GM04504 (cell line): ENCODE measurements at places on chromosomes 3 and 15.

DNA sequence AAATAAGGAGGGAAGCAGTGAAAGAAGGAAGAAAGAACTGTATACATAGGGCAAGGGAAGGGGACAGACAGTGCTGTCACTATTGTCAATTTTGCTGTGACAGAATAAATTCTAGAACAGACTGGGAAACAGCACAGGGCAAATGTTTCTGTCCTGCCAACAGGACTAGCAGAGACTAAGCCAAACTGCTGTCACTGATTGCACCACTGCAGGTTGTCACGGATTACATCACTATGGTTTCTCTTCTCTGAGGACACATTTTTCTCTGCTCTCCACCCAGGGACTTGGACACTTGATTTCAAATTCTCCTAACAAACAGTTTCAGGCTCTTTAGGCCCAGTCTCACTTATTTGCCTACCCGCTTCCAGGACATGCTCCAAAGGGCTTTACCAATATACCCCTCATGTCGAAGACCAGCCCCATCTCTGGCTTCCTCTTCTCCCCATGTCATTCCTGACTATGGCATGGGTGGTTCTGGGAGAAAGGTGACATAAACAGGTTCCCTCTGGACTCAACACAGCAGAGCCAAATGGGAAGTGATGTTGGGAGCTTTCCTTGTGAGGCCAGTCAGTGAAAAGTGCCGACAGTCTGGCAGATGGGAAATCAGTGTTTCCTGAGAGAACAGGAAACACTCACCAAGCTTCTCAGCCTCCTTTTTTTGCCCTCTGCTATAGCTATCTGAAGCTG, 70.2 kb upstream of the ST3GAL6 start:
- no peak for DNase-seq

GRCh38 chr3:43013743-43014155, 34.6 kb downstream of the GASK1A start:
- DNase-seq = no peak

DNA sequence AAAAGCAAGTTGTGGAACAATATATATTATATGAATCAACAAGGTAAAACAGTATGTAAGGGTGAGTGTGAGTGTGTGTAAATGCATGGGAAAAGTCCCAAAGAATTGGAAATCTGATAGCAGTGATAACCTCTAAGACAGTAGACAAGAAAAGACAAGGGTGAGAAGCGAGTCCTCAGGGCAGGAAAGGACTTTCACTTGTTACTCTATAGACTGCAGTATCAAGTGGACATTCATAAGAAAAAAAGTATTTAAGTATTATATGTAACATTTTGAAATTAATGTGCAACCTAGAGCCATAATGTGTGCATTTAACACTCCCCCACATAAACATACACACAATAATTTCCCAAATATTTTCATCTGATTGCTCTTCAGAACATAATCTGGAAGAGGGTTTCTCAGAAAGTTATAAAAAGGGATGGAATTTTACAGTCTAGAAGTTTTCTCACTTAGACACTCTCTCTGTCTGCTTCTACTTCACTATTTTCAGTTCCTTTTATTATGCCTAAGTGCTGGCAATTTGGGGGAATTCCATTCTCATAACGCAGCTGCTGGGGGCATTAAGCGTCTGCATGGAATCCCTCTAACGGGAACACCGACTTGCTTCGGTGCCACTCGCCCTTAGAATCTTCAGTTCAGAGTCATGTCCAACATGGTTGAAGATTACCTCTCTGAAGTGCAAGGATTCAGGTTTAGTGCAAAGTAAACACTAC, 50.0 kb upstream of the CDIN1 start:
- DNase-seq = no peak

GRCh38 chr3:14518893-14519292, 21.2 kb downstream of the GRIP2 start:
- DNase-seq = no peak

- no peak for DNase-seq
These were observed 32.8 kb downstream of the POC1A start for GRCh38 chr3:52121464-52121805.

DNA sequence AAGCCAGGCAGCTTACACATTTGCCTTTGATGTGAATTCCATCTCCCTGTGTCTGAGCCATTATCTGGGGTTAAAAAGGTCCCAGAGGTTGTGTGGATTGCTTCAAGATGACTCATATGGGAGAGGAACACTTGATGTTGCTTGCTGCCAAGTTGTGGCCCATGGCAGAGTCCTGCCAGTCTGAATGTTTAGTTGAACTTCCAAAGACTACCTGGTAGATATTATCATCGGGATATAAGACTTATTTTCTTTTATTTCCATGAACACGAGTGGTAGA, 85.6 kb downstream of the TJP1 start:
- no peak for DNase-seq

DNA sequence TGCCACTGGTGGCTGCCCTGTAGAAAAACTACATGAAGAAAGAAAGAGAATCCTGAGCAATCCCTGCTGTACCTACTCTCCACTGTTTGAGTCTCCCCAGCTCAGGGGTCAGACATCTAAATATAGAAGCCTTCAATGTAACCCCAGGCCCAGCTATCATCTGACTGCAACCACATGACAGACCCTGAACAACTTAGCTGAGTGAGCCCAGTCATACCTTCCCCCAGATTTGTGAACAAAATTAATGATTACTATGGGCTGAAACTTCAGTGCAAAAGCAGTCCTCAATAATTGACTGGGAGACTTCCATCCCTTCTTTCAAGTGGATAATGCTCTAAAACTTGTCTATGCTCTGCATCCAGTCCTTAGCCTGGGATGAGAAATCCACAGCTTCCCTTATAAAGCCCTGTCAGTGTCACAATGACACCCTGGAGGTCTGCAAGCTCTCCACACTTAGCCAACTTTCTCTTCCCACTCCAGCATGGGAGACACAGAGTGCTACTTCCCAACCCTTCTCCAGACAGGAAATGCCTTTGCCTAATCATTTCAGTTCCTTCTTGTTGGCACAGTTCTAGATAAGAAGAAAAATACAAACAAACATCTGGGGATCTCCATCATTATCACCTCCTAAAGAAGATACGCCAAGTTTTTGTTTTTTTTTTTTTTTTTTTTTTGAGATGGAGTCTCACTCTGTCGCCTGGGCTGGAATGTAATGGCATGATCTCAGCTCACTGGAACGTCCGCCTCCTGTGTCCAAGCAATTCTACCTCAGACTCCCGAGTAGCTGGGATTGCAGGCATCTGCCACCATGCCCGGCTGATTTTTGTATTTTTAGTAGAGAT, 198.5 kb upstream of the GADL1 start:
- DNase-seq = peak; percentile 28

GRCh38 chr3:30473374-30474051, 132.9 kb upstream of the TGFBR2 start:
- peak; percentile 46 for DNase-seq

DNA sequence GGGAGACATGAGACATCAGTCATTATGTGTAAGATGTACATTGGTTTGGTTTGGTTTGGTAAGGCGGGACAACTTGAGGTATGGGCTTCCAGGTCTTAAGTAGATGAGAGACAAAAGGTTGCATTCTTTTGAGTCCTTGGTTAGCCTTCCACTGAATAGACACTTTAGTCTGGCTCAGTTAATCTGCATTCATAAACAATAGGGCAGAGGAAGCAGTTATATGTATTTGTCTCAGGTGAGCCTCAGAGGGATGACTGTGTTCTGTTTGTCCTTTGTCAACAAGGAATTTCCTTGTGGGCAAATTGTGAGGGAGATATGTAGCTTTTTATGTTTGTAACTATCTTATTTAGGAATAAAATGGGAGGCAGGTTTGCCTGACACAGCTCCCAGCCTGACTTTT, 50.4 kb downstream of the TCF12 start:
- no peak for DNase-seq

GRCh38 chr3:149442043-149442442, 32.5 kb upstream of the TM4SF4 start:
- DNase-seq = no peak

DNA sequence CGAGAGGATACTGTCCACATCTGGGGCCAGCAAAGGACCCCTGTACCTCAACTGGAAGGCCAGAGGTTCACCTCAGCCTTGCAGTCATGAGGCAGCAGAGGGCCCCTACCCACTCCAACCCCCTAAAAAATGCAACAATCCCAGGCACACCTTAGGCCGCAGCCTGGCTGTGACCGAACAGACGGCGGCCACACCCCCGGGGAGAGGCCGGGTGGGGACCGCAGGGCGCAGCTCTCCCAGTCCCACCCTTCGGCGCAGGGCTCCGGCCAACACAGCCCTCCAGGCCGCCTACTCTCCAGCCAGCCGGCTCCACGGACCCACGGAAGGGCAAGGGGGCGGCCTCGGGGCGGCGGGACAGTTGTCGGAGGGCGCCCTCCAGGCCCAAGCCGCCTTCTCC, 457 bp upstream of the DNAJA4 start:
- DNase-seq = no peak

DNA sequence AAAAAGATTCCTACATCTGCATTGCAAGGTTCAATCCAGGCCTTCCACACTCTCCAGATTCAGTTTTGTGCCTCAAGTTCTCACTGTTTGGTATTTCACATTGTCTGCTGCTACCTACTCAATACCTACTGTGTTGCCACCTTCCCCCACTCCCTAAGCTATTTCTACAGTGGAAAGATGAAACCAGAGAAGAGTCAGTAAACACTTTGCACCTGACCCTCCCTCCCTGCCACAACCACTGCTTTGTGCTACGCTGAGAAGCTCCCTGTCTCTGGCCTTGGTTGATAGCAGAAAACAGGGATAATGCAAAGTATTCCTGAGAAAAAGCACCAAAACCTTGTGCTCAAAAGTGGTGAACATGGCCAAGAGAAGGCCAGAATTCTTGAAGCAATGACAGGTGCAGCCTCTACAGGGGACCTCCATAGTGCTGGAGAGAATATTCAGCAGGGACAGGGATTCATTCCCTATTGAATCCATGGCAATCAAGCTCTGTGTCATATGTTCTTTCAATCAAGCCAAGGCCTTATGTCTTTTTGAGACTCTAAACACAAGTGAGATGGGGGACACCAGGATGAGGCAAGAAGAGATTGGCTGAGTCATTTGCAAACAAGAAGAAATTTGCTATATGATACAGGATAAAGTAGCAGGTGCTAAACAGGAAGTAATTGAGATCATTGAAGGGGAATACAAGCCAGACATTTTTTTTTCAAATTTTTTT, 83.5 kb upstream of the LIPC start:
- DNase-seq = no peak

- DNase-seq = no peak
These were observed 963.4 kb upstream of the CFAP20DC start for GRCh38 chr3:60013241-60013640.

GRCh38 chr15:64459066-64459781, 1.2 kb upstream of the ZNF609 start:
- no peak for DNase-seq

GRCh38 chr15:58185439-58185838, 47.3 kb downstream of the AQP9 start:
- no peak for DNase-seq

DNA sequence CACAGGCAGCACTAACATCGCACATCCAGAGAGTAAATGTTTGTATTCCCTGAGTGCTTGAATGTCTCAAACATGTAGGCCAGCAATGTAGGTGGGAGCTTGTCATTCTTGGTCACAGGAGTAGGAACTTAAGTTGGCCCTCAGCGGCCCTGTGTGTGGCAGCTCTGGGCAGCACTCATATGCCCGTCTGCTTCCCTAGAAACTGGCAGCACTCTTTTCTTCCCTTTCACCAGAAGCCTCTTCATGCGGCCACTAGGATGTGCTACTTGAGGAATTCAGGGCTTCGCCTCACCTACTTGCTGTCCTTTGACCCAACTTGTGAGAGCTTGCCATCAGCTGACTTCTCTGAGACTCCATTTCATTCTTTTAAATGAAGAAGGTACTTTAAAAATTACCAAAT, 69.5 kb downstream of the TIPARP start:
- DNase-seq = no peak

- no peak for DNase-seq
These were observed 1.1 kb upstream of the OR4F15 start for GRCh38 chr15:101810876-101811275.

DNA sequence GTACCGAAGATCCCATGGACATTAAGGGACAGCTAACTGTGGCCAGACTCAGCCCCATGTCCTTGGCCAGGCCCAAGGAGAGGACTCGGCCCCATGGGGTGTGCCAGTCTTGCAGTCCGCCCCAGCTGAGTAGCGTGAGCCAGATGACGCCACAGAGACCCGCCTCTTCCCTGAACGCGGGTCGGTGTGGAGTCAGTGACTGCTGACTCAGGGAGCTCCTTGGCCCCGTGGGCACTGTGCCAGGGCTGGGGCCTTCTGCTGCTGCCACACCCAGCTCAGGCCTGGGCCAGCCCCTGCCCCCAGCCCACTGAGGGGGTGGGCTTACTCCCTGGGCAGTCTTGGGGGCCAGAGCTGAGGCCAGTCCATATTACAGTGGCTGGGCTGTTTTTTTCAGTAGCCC, 52.8 kb downstream of the PLXNA1 start:
- peak; percentile 68 for DNase-seq

DNA sequence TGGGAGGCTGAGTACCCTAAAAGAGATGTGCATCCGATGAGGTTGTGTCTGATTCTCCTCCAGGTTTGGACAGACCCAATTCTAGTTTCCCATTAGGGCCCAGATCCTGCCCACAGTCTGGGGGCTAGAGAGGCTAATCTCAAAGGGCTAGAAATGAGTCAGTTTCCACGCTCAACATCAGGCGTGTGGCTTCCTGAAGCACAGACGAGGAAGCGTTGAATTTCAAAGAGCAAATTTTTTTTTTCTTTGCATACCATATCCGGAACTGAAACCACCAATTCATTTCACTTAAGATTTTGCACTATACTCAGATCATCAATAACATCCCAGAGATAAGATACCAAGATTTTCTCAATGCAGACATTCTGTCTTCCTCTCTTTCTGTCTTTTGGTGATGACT, 173.8 kb upstream of the BCL6 start:
- DNase-seq = no peak

DNA sequence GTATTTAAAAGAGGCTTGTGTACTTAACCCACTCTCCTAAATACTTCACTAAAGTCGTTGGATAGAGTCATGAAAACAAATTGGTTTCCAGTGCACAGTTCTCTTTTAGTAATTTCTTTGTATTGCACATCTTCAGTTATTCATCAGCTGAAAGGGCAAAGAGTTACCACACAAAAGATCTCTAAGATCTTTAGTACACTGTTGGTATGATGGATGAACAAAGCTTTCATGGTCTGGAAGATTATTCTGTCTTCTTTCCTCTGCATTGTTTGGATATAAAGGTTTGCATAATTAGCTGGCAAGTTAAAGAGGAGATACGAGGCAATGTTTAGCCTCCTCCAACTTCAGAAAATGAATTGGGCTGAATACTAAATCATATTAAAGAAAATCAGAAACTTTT, 40.5 kb downstream of the BCHE start:
- no peak for DNase-seq

DNA sequence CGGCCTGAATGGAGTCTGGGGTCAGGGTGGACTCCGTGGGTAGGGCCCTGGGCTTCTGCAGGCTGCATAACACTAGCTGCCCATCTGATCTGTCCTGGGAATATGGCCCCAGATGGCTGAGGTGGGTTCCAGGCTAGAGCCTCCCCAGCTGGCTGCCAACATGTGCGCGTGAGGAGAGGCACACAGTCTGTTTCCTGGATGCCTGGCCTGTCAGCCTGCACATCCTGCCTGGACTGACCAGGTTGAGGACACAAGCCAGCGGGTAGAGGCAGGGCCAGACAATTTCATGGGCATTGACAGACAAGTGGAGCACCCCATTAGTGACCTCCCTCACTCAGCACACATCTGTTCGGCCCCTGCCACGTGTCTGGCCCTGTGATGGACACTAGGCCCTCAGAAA, 29.8 kb upstream of the RPL29 start:
- DNase-seq = no peak

GRCh38 chr15:101123222-101123910, 128.5 kb downstream of the CHSY1 start:
- DNase-seq = no peak

GRCh38 chr15:39461536-39462130, 119.2 kb upstream of the THBS1 start:
- no peak for DNase-seq
